ENCODE measurements at places on chromosomes 5 and 9. TPM values are rescaled to one million over a fixed set of nuclear protein-coding genes. Genes with fewer than 3 reads are reported as not detected.

DNA sequence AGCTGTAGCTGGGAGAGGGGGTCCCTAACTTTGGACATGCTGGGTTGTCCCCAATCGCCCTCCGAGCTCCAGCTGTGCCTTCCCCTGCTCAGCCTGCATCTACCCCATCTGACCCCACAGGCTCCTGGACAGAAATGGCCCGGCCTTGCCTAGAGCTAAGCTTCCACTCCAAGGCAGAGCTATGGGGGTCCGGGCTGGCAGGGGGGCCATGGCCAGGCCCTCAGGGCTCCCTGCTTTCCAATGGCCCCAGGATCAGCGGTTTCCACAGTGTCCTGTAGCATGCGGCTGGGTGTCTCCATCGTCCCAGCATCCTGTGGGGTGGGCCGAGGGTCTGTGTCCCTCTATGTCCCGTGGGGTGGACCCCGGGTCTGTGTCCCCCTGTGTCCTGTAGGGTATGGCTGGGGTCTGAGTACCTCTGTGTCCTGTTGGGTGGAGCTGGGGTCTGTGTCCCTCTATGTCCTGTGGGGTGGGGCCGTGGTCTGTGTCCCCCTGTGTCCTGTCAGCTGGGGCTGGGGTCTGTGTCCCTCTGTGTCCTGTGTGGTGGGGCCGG, 130.6 kb downstream of the RXRA start:
- H3K36me3 ChIP-seq, result no peaks in the 10 kb centered on the region
- no peaks in the 10 kb centered on the region for H3K4me1 ChIP-seq
- no peaks in the 10 kb centered on the region for H3K27me3 ChIP-seq
- peak overlapping the region; percentile 93 for H3K27ac ChIP-seq

- no peak overlapping the region for H3K27ac ChIP-seq
- no peak for DNase-seq
These were observed 849.3 kb downstream of the TLE1 start for GRCh38 chr9:80839821-80840675.

GRCh38 chr9:117093891-117094844, 320.7 kb downstream of the ASTN2 start:
- no peaks in the 10 kb centered on the region for H3K4me1 ChIP-seq
- H3K36me3 ChIP-seq, result no peaks in the 10 kb centered on the region
- H3K27ac ChIP-seq, result no peak overlapping the region

DNA sequence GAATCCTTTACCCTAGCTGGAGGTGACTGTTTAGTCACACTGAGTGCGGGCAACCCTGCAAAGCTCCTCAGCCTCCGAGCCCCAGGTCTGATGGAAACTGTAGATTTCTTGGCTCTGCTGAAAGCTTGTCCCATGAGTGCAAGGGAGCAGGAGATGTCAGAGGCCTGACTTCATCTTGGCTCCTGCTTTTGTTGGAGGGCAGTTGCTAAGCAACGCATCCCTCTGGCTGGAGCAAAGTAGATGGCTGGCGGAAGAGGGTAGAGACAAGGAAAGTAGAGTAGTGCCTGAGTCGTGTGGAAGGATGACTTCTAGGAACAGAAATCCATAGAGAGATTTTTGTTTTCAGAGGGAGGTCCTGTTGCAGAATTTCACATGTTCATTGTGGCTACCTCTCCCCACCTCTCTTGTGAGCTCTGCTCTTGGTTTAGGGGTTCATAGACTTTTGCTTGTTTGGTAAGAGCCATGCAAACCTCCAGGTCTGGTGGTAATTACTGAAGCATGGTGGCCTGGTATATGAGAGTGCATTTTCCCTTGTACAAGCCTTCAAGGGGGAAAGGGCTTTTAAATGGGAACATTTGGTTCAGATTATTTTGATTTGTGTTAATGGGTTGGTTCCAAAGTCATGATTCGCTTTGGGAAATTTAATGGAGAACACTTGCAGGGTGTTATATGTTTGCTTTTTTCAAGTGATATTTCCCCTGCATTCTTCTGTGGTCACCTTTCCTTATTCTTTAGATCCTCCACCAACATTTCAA, 71.5 kb downstream of the ARHGAP26 start:
- DNase-seq, result no peak
- no peak overlapping the region for H3K4me3 ChIP-seq
- no peaks in the 10 kb centered on the region for H3K36me3 ChIP-seq
- H3K27ac ChIP-seq, result no peak overlapping the region

GRCh38 chr5:74376187-74376586, 264.3 kb downstream of the ENC1 start:
- no peak for DNase-seq
- H3K27ac ChIP-seq, result no peak overlapping the region
- H3K4me1 ChIP-seq, result no peaks in the 10 kb centered on the region
- H3K27me3 ChIP-seq, result no peaks in the 10 kb centered on the region

- H3K27ac ChIP-seq, result no peak overlapping the region
- no peaks in the 10 kb centered on the region for H3K27me3 ChIP-seq
- H3K36me3 ChIP-seq, result peaks cover 17% of the 10 kb centered on the region
- no peak for DNase-seq
- H3K4me1 ChIP-seq, result no peaks in the 10 kb centered on the region
These were observed 9.1 kb downstream of the ABCA2 start for GRCh38 chr9:137018761-137019559.

- H3K27ac ChIP-seq, result no peak overlapping the region
- no peaks in the 10 kb centered on the region for H3K36me3 ChIP-seq
- H3K27me3 ChIP-seq, result no peaks in the 10 kb centered on the region
- H3K4me3 ChIP-seq, result no peak overlapping the region
- no peak for DNase-seq
These were observed 321.0 kb downstream of the ACTL7B start for GRCh38 chr9:108534741-108535140.

DNA sequence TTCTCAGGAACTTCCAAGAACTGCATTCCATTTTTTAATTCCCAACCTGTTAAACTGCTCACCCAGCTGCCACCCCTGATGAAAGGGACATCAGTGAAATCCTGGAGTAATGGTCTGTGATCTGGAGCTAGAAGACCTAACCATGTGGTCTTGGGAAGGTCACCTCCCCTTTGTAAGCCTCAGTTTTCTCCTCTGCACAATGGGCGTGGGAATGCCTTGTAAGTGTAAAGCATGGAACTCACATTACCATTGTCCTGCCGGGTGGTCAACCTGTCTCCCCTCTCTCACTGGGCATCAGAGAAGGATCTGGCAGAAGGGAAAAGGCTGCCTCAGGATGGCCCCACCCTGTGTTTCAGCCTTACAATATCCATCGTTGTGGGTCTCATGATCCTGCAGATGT, 15.3 kb upstream of the CCDC180 start:
- no peak overlapping the region for H3K27ac ChIP-seq
- H3K4me3 ChIP-seq, result no peak overlapping the region
- DNase-seq, result no peak
- no peaks in the 10 kb centered on the region for H3K36me3 ChIP-seq
- H3K4me1 ChIP-seq, result no peaks in the 10 kb centered on the region
- no peaks in the 10 kb centered on the region for H3K27me3 ChIP-seq

DNA sequence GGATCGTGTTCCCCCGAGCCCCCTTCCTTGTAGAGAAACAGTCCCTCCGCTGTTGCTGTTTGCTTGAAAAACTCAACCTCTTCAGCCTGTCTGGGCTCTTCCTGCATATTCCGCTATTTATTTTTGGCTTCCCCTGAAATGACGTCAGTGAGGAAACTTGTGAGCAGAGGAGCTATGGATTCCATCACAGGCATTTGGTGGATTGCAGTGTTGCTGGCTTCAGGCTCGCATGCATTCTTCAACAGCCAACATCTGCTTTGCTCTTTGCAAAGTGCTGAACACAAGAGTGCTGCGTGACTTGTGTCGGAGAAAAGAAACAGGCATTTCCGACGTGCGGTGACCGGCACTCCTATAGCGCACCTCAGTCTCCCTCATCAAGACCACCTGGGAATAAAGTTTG, 232.7 kb downstream of the RFK start:
- H3K27me3 ChIP-seq, result no peaks in the 10 kb centered on the region
- H3K27ac ChIP-seq, result no peak overlapping the region
- no peak for DNase-seq
- H3K36me3 ChIP-seq, result no peaks in the 10 kb centered on the region

PTPRD gene
- total RNA-seq, result 5.4 TPM

ANKRD55 gene
- 1.4 TPM for total RNA-seq

NUTM2F gene
- not detected for total RNA-seq

MYMK gene
- total RNA-seq, result not detected

IFNA7 gene
- not detected for total RNA-seq

TSPAN17 gene
- 12.3 TPM for total RNA-seq
